Lower leg skin (tissue), 4 donors: ENCODE measurements at places on chromosomes 11 and 22.

DNA sequence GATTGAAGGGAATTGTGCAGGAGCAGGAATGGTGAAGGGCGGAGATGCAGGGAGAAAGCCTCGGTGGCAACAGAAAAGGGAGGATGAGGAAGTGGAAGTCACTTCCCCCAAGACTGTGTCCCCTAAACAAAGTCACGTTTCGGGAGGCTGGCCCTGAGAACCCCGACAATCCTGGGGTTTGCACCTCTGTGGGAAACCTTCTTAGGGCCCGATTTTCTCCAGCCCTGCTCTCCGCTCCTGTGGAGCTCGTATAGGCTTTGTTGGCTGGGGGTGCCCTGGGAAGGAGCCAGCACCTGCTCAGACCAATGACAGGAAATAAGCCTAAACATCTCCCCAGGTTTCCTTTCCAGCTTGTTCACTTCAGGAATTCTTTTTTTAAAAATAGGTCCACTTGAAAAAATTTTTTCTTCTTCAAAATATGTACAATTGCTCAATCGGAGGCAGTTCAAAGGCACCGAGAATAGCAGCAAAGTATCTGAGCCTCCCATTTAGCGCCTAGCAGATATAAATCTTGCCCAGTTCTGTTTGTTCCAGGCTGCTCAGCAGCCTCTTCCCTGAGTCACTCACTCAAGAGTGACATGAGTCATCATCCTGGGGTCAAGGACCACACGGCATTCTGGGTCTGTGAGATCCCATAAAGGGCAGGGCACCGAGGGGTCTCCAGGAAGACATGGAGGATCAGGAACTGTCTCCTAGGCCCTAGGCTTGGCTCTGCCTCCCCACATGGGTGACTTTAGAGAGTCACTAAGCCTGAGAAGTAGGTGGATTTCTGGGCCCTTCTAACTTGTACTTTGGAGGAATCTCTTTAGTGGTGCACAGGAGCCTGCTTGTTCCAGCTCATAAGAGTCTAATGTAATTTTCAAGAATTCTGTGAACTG is 34.0 kb downstream of the IRAG1 start:
- peak; percentile 79 for DNase-seq

GRCh38 chr22:17130199-17130598 is 9.0 kb upstream of the TMEM121B start:
- DNase-seq: no peak

DNA sequence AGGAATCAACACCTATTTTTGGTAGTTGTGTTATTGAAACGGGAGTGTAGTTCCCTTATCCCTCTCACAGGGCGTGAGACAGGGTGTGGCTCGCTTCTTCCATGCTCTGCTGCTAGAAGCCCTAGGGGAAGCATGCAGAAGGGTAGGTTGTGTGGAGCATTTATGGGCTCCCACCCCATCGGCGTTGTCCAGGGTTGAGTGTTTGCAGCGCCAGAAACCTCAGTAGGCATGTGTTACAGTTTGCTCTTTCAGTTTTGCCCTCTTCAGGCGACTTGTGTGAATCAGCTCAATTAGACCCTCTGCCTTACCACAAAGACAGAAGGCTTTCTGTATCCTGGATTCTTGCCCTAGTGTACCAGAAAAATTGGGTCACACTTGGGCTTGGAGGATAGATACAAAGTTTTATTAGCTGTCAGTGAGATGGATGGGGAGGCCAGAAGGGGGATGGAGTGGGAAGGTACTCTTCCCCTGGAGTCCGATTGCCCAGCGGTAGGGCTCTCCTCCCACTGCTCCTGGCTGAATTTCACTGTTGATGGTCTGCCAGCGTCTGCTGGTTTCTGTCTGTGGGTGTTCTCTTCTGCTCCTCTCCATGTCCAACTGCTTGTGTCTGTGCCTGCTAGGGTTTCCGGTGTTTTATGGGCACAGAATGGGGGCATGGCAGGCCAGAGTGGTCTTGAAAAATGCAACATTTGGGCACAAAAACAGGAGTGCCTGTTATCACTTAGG is 358.3 kb upstream of the CTSC start:
- no peak for DNase-seq

- no peak for DNase-seq
Observed at GRCh38 chr11:120061761-120062560, 76.0 kb downstream of the TRIM29 start.

DNA sequence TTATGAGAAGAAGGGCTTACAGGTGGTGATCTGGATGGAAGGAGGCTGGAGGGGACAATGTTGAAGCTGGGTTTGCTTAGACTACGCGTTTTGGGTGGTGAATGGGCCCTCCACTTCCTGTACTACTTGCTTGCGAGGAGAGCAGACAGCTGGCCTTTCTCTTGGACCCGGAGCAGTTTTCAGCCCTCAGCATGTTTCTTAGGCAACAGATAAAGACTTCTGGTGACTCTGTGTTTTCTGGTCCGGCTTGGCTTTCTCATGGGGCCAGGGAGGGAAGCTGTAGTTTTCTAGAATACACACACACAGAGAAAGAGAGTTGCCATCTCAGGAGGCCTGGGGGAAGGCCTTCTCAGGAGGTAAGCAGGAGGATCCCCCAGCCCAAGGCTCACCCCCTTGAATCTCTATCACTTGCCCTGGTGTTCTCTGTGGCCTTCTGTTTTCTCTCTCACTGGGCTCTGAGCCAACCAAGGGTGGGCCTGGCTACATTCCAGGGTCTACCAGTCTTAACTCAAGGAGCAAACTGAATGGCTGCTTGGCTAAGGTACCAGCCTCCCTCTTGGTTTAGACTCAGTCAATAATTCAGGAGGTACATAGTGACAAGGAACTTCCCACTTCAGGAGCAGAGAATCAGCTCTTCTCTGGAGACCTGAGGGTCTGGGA is 2.4 kb downstream of the CCS start:
- DNase-seq: no peak

DNA sequence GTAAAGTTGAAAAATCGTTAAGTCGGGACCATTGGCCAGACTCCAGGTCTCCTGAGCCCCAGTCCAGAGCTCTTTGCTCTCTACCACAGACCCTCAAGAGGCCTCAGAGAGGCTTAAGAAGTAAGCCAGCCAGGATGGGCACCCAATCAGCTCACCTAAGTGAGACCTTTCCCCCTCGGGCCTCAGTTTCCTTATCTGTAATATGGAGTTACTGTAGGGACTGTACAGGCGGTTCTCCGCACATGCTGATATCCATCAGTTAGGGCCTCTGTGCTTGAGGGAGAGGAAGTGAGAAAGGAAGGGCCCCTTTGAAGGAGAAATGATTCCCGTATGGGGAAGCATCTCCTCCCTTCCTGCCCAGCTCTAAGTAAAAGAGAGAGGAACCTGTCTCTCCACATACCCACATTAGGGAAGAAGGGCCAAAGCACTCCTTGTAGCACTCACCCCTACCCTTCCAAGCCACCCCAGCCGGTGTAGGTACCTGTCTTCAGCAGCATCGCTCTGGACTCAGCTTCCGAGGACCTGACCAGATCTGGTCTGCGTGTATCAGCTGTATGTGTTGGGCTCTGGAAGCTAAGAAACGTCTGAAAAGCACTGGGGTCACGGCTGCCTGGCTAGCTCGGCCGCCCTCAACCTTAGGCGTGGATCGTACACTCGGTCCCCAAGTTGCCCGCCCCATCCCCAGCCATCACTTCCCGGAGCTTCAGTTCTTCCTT is 653 bp downstream of the NAGA start:
- no peak for DNase-seq

DNA sequence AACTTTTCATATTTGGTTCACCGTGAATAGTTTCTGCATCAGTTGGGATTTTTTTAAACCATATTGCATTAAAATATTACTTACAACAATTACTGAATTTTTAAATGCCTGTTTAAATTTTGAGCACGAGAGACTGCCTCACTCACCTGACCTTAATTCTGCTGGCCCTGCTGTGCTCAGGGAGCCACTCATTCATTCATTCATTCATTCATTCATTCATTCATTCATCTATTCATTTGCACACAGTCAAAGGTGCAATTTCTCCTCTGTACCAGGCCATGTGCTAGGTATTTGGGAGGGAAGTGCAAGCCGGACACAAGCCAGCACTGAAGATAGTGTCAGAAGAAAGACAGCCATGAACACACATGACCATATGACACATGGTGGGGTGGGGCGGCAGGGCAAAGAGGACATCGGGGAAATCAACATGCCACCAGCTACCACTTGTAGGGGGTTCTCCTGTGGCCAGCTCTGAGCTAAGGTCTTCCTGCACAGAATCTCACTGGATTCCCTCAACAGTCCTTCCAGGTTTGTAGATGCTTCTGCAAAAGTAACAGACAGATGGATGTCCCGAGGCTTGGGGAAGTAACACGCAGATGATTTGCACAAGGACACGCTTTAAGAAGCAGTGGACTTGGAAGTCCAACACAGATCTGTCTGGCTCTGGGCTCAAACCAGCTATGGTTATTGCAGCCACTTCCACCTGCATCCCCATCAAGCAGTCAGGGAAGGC is 568 bp upstream of the CSF2RB start:
- DNase-seq: peak; percentile 68
